ENCODE measurements at places on chromosomes 7 and 10. TPM values are rescaled to one million over a fixed set of nuclear protein-coding genes. Genes with fewer than 3 reads are reported as not detected.

Gene GLCCI1
- total RNA-seq, result 35.8 TPM

Gene DDC
- total RNA-seq, result 0.55 TPM

Gene GJC3
- total RNA-seq, result 0.16 TPM

Gene CISD1
- 36.2 TPM for total RNA-seq

Gene ZNF655
- total RNA-seq, result 94.6 TPM

Gene HIP1
- total RNA-seq, result 4.3 TPM

Gene ANKRD1
- not detected for total RNA-seq

Gene ACTR3C
- total RNA-seq, result 11.7 TPM

Gene PTPRZ1
- total RNA-seq, result not detected

Gene FGFBP3
- 1.3 TPM for total RNA-seq

Gene NXPH1
- total RNA-seq, result not detected

Gene SFTPD
- total RNA-seq, result not detected

Gene DLX6
- total RNA-seq, result not detected

Gene IL15RA
- 23.1 TPM for total RNA-seq

Gene ITGA8
- not detected for total RNA-seq

Gene FGFR2
- total RNA-seq, result not detected
